ENCODE measurements at places on chromosomes 1 and 21.

DNA sequence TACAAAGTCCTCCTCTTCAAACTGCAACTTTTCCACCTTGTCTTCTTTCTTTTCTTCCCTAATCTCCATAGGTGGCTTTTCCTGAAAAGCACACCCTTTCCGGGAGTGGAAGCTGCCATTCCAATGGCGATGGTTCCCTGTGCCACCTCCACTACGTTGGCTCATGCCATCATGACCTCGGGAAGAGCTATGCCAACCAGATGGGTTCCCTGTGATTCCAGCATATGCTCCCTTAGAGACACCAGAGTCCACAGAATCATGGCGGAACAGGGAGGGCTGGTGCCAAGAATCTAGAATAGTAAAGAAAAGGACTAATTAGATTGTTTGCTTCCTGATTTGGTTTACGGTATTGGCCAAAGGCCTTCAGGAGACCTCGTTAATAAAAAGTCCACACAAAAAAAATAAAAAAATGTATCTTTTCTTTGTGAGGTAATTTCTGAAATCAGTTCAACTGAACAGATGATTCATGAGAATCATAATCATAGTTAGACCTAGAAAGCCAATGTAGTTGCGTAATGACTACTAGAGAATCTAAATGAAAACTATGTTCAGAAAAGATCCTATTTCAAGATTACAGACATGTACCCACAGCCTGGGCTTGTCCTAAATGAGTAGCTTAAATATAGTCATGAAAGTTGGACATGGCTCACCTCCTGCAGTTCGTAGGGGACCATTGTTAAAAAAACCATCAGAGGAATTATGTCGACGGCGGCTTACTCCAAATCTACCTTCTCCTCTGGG, 30.9 kb upstream of the CCDC17 start:
- no peak for DNase-seq

DNA sequence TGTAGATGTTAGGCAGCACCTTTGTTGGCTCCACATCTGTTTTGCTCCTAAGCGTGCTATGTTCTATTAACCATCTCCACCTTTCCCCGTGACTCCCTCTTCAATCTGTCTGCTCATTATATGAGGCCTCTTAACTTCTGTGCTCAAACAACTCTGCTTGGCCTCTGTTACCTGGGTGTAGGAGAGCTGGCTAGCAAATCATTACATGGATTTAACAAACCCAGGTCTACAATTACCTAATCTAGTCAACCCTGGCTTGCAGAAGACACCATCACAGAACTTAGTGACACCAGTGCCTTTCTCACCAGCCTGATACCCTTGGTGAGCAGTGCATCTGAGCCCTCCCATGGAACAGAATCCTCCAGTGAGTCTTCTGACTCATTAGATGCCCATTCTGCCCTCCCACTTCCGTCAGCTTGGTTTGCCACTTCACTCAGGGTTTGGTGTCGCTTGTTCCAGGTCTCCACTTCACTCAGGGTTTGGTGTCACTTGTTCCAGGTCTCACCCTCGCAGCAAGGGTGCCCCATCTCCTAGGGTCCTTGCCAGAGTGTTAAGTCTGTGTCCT, 92.0 kb upstream of the KIF26B start:
- no peak for DNase-seq

GRCh38 chr1:226466296-226466695, 58.4 kb upstream of the PARP1 start:
- no peak for DNase-seq

- DNase-seq, result no peak
Measured at GRCh38 chr1:198811449-198811848, 172.6 kb downstream of the PTPRC start.

DNA sequence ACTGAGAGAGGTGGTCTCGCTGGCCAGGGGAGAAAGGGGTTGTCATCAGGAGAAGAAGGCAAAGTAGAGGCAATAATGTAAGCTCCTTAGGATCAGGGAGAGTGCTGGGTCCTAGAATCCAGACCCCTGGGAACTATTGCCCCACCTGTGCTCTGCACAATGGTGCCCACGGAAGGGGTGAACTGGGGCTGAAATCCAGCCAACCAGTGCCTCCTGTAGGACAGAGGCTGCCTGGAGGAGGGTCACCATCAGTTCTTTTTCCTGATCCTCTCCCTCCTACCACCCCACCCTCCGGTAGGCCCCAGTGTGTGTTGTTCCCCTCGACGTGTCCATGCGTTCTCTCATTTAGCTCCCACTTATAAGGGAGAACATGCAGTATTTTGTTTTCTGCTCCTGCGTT, 52.9 kb upstream of the ATP2B4 start:
- no peak for DNase-seq

DNA sequence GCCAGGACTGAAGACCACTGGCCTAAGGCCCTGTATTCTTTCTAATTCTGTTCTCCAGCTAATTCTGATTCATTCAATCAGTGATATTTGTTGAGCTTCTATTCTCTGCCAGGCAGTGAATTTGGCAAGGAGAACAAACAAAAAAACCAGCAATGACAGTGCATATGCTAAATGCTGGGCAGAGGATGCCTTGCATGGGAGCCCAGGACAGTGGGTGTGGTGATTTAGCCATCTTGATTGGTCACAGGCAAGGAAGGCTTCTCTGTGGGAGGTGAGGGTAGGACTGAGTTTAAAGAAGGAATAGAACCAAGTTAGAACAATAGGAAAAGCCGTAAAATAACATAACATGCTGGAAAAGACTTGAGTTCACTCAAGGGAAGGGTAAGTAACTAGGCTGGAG, 9.2 kb upstream of the CPT2 start:
- DNase-seq, result no peak

GRCh38 chr21:28871388-28872010, 121.2 kb downstream of the LTN1 start:
- DNase-seq, result no peak

DNA sequence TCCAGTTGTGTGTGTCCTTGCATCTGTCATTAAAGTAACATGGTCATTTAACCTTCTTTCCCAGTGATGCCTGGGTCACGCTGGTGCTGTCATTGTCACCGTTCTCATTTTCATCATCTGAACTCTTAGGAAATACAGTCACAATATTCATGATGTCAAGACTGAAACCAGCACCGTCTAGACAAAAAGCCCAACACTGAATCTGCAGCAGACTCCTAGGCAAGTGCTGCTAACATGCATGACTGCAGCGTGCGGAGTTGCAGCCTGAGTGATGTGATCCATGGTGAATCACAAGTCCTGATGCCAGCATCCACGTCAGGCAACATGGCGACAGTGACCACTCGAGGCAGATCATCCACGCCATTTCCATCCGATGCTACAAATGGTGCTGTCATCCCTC, 37.6 kb downstream of the MRPL37 start:
- no peak for DNase-seq

GRCh38 chr1:22969304-22969709, 3.4 kb downstream of the LACTBL1 start:
- no peak for DNase-seq

DNA sequence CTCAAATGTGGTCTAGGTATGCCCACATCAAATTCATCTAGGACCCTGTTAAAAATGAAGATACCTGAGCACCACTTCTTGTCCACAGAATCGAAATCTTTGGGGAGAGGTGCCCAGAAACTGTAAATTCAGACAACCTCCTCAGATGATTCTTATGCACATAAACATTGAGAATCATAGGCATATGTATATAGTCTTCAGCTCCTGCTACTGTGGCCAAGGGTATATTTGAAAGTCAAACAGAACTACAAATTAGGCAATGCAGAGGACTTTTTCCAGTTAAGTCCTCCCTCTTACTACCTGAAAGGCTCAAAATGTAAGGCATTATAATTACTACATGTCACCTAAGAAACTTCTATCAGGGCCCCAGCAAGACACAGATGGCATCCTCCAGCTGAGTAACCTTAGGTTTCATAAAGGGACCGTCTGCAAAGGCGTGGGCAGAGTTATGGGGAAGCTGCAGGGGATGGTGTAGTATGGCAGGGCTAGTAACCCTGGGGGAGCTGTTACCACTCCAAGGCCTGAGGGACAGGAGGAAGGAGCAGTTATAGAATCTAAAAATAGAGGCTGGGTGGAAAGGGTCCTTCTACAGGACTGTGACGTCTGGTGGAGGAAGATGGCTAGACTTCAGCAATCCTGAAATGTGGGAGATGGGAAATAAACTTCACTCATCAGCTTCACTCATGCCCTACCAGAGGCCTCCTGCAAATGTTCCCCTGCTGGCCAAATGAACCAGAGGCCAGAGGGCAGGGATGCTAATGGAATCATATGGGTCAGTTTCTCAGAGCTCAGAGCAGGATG, 46.3 kb downstream of the DAB1 start:
- DNase-seq, result no peak

GRCh38 chr1:163933437-163933836, 611.7 kb downstream of the NUF2 start:
- no peak for DNase-seq

DNA sequence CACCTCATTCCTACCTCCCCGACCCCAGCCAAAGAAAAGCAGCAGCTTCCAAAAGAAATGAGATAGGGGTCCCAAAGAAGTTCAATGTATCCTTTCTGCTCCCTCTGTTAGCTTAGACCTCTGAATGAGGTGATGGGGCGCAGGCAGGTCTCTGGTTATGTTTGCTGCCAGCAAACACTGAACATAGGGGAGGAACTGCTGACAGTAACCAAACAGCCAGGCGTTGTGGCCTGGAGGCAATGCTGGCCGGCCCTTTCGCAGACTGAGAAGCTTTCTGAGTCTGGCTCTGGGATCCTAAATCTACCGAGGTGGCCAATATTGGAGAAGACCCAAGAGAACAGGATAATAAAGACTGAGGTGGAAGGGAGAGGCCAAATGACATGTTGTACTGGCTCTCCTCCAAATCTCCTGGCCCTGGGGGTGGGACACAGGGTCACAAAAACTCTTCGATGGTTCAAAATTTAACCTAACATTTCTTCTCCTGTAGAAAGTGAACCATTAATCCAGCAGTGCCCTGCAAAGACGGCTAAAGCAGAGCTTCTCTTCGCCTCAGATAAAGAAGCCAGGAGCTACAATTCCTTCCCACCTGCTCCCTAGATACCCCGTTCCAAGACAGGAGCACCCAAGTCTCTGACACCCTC, 19.6 kb downstream of the SSR2 start:
- no peak for DNase-seq

- DNase-seq, result no peak
Measured at GRCh38 chr1:37944086-37944763, 2.6 kb downstream of the INPP5B start.

DNA sequence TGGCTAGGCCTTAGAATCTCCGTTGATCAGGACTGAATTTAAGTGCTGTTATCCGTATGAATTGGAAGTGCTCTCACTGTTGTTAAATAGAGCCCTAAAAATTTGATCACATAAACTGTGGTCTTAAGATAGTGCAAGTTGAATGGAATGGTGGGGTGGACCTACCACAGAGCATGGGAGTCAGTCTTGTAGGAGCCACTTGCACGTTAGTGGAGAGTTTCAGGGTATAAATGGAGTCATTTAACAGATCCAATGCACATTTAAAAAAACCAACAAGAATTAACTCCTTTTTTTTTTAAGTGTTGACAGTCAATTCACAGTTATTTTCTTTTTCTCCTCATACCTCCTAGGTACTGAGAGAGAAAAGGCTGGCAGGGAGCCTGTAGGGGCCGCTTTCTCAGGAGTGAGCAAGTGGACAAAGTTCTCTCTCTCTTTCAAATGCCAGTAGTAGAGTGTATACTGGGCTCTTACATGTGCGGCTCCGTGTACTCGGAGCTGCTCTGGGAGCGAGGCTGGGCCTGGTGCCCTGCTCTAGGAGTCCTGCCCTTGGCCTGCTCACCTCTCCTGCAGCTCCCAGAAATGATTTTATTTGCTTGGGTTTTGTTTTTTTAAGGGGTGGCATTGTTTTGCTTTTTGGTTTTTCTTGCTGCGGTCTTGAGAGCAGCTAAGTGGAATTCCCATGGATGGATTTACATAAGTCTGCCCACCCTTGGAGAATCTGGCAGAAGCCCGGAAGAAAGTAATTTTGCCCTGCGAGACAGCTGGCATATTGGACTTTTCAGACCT, 91.3 kb downstream of the ATP5PO start:
- no peak for DNase-seq

- DNase-seq, result peak; percentile 34
Measured at GRCh38 chr21:34129039-34129891, 55.9 kb downstream of the MRPS6 start.

DNA sequence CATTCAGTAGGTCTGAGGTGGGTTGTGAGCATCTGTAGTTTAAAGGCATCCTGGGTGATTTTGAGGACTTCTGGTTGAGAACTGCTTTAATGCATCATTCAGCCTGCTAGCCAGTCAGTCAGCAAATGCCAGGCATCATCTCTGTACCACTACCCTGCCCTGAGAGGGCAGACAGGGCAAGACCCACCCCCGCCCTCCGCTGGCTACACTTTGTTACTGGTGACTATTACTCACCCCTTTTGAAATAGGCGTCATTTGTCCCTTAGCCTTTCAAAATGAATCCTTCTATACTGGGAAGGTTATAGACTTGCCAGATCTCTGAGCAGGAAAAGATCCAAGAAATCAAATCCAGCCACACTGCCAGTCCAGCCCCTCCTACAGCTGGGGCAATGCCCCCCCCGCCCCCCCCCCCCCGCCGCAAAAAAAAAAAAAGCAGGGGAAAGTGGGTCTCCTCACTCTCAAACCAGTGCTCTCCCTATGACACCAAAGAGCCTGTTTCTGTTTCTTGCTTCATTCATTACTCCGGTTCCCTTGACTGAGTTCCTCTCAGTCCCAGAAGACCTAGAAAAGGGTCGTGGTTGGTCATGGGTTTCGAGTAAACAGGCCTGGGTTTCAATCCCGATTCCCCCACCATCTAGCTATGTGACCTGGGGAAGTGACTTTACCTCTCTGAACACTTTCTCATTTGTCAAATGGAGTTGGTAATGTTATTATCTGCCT, 4.4 kb downstream of the SELENON start:
- DNase-seq, result no peak

DNA sequence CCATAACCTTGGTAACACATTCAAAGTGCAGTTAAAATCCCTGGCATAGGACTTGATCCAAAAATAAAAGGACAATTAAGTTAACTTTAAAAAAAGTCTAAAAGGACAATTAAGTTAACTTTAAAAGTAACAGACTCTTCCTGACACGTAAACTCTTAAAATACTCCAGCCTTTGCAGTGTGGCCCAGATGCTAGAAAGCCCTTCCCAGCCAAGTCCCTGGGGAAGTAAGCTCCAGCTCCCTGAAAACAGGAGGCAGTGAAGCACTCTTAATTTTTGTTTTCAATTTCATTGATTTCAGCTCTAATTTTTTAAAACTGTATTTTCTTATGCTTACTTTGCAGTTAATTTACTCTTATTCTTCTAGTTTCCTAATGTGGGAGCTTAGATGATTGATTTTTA, 5.1 kb upstream of the AIM2 start:
- DNase-seq, result no peak

DNA sequence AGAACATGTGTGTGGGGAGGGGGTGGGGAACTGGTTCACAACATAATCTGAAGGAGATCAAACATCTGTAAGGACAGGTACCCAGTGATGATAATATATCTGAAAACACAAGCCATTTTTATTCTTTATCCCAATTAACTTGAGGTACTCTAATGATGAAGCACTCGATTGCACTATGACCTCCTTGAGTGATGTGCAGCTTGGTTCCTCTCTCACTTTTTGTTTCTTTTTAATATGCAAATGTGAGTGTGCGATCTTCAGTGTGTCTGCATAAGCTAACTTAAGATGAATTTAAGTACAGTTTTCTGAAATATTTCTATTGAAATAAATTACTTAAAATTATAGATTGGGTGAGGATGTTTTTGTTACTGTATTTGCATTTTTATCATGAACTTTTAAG, 50.6 kb upstream of the ANGPTL1 start:
- DNase-seq, result no peak

GRCh38 chr1:107549152-107549810, 408.4 kb downstream of the NTNG1 start:
- no peak for DNase-seq

- DNase-seq, result no peak
Measured at GRCh38 chr1:183313063-183313462, 105.1 kb downstream of the NMNAT2 start.
